ENCODE measurements at places on chromosomes 3 and 15.

GRCh38 chr3:100984308-100984707 lies 8.9 kb downstream of the ABI3BP start:
- DNase-seq = no peak

DNA sequence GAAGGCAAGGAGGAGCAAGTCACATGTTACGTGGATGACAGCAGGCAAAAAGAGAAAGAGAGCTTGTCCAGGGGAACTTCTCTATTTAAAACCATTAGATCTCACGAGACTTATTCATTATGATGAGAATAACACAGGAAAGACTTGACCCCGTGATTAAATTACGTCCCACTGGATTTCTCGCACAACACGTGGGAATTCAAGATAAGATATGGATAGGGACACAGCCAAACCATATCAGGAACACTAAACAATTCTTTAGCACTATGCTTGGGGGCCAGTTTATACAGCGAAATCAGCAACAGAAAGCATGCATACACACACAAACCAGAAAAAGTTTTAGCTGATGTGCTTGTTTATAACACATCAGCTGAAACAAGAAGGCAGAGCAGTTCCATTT lies 704.2 kb downstream of the OTOL1 start:
- no peak for DNase-seq

DNA sequence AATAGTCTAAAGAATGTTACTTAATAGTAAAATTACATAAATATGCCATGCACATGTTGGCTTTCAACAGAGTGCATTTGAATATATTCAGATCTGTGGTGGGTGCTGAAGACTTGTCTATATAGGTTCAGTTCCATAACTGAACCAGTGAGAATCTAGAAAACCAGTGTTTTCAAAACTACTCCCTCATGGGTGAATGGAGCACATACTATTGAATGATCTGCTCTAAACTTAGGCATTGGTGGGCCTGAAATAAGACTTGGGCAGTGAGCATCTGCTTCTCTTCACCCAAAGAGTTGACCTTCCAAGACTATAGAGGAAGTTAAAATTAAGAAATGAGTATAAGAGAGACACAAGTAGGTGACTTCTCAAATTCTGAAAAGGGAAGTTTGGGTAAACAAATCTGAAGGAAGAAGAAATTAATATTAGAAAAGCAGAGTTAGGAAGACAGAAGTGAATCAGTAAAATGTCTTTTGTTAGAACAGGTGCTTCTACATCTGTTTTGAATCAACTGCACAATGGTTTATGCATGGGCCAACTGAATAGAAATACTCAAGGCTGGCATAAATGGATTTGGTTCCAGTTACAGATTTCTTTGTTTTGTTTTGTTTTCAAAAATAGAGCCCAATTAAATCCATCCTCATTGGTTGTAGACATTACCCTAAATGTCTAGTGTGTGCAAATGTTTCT lies 19.3 kb downstream of the ALCAM start:
- no peak for DNase-seq

GRCh38 chr3:76582632-76583378 lies 457.1 kb upstream of the ROBO2 start:
- peak; percentile 2 for DNase-seq

DNA sequence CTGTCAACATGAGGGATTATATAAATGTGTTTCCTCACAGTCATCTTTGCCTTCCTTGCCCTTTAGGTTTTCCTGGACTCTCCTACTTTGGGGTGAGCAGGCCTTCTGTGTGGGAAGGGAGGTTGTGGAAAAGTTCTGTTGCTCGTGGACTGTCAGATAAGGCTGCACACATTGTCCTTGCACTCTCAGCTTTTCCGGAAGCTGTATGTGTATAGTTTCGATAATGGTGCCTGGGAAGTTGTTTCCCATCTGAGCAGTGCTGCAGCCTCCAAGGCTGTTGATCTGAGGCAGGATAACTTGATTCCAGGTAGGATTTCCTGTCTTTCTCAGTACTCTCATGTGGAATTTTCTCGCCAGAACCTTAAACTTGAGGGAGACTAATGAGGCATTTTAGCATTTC lies 297.8 kb upstream of the AZI2 start:
- DNase-seq = no peak

GRCh38 chr3:81045976-81046375 lies 715.5 kb downstream of the GBE1 start:
- no peak for DNase-seq
